Right renal pelvis (tissue), 4 donors: ENCODE measurements at places on chromosomes 6 and 20. TPM values are rescaled to one million over a fixed set of nuclear protein-coding genes. Genes with fewer than 3 reads are reported as not detected.

DNA sequence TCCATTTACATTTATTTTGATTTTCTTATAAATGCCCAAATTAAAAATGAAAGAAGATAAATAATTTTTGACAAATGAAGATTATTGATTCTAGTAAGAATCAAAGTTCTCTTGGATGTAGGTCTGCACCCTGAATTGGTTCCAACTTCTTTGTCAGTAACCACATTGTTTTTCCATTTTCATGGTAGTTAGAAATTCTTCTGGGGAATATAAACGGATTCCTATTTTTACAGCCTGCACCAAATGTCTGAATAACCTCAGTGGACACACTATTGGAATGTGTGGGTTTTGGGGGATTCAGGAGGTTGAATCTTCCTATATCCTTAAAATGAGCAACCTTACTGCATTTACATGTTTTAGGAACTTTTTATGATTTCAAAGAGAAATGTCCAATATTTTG lies 1085.3 kb upstream of the MAP3K7 start:
- DNase-seq: no peak

DNA sequence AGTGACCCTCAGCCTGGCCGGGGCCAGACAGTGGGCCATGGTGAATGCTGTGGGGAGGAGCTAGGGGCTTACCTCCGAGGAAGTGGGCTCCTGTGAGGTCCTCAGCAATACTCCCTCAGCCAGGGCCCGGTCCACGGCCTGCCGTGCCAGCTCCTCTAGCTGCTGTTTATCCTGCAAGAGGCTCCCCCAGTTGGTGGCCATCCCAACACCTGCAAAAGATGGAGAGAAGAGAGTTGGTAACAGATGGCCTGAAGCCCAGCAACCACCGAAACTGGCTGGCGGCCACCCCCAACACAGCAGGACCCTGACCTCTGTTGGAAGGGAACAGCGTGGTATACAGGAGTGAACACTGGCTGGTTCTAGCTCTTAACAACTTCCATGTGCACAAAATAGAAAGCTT lies 4.0 kb downstream of the GSS start:
- DNase-seq: no peak

DNA sequence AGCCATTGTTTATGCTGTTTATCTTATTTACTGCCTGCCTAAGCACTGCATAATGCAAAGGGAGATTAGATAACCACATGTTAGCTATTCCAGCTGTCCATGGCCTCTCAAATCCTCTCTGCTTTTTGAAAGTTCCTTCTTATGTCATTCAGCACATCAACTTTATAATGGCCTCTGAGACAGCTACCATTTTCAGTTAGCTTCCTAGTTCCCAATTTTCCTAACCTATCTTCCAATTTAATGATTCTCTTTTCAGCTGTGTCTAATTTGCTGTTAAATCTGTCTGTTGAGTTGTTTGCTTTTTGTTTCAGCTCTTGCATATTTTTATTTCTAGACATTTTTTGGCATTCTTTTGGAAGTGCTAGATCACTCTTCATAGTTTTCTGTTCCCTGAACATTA lies 173.4 kb upstream of the PLCB4 start:
- DNase-seq: no peak

GRCh38 chr6:36491378-36491965 lies 48.7 kb downstream of the KCTD20 start:
- no peak for DNase-seq

DNA sequence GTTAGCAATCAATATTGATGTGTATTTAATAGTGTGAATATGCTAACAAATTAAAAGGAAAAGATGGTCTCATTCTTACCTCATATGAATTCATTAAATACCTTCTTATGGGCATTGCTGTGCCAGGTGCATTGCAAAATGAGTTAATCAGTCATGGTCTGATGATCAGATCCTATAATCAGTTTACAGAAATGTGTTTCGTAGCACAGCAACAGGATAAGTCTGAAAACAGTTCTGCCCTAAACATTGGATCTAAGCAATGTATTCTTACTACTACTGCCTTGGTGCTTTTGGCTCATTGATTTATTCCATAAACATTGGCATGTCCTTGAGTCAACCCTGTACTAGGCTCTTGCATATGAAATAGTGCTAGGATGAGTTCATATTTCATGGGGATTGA lies 417.0 kb upstream of the JAG1 start:
- no peak for DNase-seq

DNA sequence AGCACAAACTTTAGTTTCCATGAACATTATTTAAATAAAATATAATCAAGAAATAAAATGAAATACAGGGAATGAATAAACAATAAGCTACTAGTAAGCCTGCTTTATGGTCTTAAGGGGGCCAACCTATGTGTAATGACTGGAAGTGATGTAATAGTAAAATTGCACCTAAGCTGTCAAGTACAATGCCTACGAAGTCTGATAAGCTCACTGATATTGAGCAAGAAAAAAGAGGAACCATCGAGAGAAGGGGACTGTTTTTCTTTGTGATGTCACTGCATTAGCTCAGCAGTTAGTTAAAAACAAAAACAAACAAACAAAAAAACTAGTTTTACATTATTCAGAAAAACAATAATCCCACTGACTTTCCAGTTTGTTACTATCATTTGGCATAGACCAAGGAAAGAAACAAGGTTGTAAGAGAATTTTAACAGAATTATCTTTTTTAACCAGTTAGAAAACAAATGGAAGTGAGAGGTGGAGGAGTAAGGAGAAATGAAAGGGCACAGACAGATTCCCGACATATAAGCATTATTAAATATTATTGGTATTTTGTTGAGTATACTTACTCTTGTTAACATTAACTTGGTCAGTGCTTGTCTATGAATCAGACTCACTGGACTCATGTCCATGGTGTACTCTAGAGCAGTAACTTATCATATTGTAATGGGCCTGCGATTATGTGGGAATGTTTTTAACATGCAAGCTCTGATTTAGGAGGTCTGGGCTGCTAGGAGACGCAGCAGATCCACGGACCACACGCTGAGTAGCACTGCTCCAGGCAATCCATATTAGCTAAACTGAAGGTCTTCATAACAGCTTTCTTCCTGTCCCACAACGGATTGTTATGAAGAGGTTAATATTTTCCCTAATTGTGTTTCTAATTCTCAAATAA lies 99.6 kb upstream of the HMGCLL1 start:
- DNase-seq: no peak

GRCh38 chr6:81756690-81757089 lies 4.2 kb upstream of the TENT5A start:
- DNase-seq: no peak

DNA sequence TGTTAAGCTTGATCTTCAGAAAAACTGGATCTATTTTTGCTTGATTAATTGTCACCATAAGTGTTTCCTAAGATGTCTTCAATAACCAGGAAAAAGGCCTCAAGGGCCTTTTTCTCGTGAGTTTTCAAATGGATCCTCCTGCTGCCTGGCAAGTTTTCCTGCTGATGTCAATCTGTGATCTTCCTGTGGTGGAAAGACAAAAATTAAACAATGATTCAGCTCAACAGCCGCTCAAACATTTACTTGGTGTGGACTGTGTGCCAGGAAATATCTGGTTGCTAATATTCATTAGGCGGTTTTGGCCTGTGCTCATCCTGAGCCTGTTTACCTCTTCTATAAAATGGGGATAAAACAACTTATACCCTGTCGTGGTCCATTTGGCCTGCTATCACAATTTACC lies 35.4 kb upstream of the SSTR4 start:
- no peak for DNase-seq

DNA sequence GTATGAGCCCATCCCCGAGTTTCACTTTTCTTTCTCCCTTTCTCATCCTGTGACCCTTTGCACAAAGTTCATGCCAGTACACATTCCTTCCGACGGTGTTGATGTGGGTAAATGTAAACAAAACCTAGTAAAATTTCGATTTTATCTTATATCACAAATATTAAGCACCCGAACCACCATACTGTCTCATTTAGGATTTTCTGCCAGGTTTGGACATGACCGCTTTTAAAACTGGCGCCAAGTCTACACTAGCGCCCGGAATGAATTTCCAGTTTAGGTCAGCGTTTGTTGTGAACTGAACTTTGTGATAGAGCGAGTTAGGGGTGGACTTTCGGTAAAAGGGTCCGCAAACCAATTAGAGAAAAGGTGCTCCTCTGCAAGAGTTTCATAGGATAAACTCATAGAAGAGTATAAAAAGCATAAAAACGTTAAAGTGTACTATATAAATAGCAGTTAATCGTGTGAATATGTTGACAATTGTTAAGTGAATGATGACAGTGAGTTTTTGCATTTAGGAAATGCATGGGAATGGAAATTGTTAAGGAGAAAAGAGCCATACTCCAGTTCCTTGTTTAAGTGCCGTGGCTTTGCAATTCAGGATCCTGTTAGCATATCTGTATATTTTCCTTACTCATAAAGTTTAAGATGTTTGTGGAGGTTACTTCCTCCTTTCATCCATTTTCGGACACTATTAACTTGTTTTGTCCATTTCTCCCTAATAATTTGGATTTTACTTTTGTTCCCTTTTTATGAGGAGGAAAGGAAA lies 937 bp downstream of the AKAP7 start:
- DNase-seq: no peak

- no peak for DNase-seq
These were observed 58.0 kb upstream of the GATA5 start for GRCh38 chr20:62533591-62534495.

DNA sequence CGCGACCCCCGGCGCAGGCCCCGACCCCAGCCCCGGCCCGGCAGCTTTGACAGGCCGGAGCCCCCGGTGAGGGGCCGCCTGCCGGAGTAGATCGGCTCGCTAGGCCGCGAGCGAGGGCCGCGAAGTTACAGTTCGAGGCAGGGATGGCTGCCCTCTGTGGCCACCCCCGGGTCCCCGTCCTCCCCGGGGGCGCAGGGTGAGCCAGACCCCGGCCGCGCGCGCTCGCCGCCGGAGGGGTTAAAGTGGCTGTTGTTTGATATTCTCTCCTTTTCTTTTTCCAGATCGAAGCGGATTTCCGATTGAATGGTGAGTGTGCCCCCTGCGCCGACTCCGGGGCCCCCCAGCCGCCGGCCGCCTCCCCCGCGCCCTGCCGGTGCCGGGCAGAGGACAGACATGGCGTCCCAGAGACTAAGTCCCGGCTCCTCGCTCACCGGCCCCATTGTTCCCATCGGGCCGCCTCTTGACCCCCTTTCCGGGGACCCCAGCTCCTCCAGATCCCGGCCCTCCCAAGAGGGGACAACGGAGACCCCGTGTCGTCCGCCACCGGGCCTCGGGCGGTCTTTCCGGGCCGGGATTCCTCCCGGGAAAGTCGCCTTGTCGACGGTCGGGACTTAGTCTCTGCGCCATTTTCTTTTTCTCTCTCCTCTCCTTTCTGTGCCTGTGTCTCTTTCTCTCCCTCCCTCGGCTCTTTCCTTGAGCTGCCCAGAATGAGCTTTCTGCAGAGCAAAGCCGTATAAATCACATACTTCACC lies 704 bp downstream of the TOP1 start:
- no peak for DNase-seq

GRCh38 chr6:16355699-16356446 lies 117.5 kb downstream of the GMPR start:
- no peak for DNase-seq

DNA sequence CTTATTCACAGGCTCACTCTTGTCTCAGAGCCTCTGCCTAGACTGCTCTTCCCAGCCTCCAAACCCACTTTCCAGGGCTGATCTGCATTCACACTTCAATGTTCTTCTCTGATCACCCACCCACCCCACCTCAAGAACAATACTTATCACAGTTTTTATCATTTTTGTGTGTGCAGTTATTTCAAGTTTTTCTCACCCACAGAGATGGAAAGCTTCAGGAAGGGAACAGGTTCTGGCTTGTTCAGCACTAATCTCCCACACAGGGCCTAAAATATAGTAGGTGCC lies 160.9 kb downstream of the MRPL14 start:
- DNase-seq: no peak

- no peak for DNase-seq
These were observed 168.6 kb downstream of the ZFAND3 start for GRCh38 chr6:37988127-37988526.

GRCh38 chr20:44644230-44644617 lies 7.3 kb downstream of the ADA start:
- DNase-seq: no peak

DNA sequence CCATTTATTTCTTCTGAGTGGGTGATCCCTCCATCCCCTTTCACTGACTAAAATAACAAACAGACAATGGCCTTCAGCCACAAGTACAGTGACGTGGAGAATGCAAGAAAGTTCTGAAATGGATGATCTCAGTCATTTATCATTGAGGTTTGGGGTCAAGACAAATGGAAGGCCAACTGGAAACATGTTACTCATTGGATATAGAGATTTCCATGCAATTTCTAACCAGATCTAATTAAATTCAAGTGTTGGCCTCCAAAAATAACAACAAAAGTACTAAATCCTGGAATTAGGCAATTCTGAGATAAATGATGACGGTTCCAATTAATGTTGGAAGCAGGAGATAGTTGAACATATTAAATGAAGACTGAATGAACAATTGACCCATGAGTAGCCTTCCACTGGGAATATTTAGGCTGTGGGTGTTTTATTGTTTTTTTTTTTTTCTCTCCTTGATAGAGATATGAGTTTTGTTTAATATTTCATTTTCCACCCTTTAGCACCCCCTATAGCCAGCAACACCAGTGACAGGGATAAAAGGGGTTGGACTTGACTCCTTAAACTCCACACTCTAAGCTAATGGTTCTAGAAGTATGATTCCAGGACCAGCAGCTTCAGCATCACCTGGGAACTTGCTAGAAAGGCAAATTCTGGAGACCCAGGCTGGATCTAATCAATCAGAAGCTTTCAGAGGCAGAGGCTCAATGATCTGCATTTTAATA lies 112.8 kb downstream of the BCAS1 start:
- DNase-seq: no peak

ADA gene
- polyA plus RNA-seq: 7.5 TPM

HLA-DRA gene
- polyA plus RNA-seq: 95.9 TPM

ADGB gene
- polyA plus RNA-seq: 0.34 TPM

GSTA2 gene
- polyA plus RNA-seq: not detected

NEURL2 gene
- polyA plus RNA-seq: 5.5 TPM

ULBP3 gene
- polyA plus RNA-seq: 10.6 TPM

FOXP4 gene
- polyA plus RNA-seq: 32.5 TPM

RBM38 gene
- 39.0 TPM for polyA plus RNA-seq

CLDN20 gene
- polyA plus RNA-seq: 0.87 TPM

NEDD9 gene
- 76.5 TPM for polyA plus RNA-seq

HCRTR2 gene
- polyA plus RNA-seq: 0.18 TPM

PLA2G7 gene
- 2.6 TPM for polyA plus RNA-seq
